C1 segment of cervical spinal cord (tissue), 14 donors: ENCODE measurements at places on chromosomes 5 and 9.

GRCh38 chr9:130830231-130830760, 4.8 kb upstream of the ABL1 start:
- DNase-seq: no peak

- DNase-seq: no peak
Measured at GRCh38 chr5:173239233-173239593, 4.2 kb upstream of the NKX2-5 start.

GRCh38 chr9:8655071-8655470, 855.5 kb upstream of the DMAC1 start:
- DNase-seq: no peak

GRCh38 chr9:132129535-132129934, 32.3 kb upstream of the NTNG2 start:
- no peak for DNase-seq

GRCh38 chr5:8299716-8300115, 430.8 kb downstream of the MTRR start:
- no peak for DNase-seq

- DNase-seq: no peak
Measured at GRCh38 chr5:59562756-59563389, 330.7 kb downstream of the PDE4D start.

DNA sequence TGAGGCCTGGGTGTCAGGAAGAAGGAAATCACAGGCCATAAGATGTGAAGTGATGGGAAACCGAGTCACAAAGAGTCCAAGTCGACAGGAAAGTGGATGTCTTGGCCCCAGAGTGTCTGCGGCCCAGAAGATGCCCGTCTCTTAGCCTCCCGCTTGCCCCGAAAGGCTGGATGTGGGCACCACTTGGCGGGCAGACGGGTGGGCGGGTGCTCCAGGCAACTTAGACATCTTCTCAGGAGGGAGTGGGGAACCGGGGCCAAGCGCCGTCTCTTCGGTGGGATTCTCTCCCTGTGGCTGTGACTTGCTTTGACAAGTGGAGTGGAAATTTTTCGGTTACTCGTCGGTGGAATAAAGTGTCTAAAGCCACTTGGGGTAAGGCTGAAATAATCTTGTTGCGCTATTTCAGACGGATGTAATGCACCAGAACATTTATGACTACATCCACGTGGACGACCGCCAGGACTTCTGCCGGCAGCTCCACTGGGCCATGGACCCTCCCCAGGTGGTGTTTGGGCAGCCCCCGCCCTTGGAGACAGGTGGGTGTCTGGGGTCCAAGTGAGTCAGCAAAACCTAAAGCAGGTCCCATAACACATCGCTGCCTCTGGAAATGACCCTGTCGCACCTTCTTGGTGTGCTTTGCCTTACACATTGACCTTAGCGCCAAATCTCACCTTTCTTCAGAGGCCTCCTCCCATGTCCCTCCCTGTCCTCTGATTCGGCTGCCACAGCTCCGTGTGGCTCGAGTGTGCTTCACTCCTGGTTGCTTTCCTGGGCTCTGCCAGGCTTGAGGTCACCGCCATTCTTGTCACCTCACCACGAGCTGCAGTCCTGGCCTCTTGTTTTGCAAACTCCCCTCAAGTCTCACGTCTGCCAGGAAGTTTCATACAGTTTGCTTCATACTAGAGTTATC, 20.4 kb upstream of the EXOC3 start:
- no peak for DNase-seq
